T-helper 17 cell (primary cell): ENCODE measurements at places on chromosomes 3 and 15. TPM values are rescaled to one million over a fixed set of nuclear protein-coding genes. Genes with fewer than 3 reads are reported as not detected.

- no peak for DNase-seq
Measured at GRCh38 chr3:186976837-186977750, 46.8 kb downstream of the ST6GAL1 start.

- DNase-seq = no peak
Measured at GRCh38 chr3:72257738-72258137, 472.8 kb upstream of the PROK2 start.

The XCR1 gene
- total RNA-seq = not detected

The SLTM gene
- total RNA-seq = 209 TPM

The HCLS1 gene
- 292 TPM for total RNA-seq

The DISP2 gene
- 0.02 TPM for total RNA-seq

The KLHL40 gene
- not detected for total RNA-seq

The GOLGA6L10 gene
- total RNA-seq = 1.9 TPM

The IL5RA gene
- total RNA-seq = 3.7 TPM
